ENCODE measurements at places on chromosomes 11 and 22. TPM values are rescaled to one million over a fixed set of nuclear protein-coding genes. Genes with fewer than 3 reads are reported as not detected.

PNPLA5 gene
- total RNA-seq = not detected

GRCh38 chr11:45245218-45246045 lies 40.7 kb downstream of the SYT13 start:
- no peak overlapping the region for H3K27ac ChIP-seq
- H3K27me3 ChIP-seq = no peaks in the 10 kb centered on the region
- DNase-seq = no peak
- H3K4me3 ChIP-seq = no peak overlapping the region
- no peaks in the 10 kb centered on the region for H3K4me1 ChIP-seq

GRCh38 chr22:29040385-29041275 lies 21.0 kb downstream of the C22orf31 start:
- DNase-seq = peak; percentile 77
- no peaks in the 10 kb centered on the region for H3K27me3 ChIP-seq
- no peak overlapping the region for H3K4me3 ChIP-seq
- no peaks in the 10 kb centered on the region for H3K36me3 ChIP-seq

DNA sequence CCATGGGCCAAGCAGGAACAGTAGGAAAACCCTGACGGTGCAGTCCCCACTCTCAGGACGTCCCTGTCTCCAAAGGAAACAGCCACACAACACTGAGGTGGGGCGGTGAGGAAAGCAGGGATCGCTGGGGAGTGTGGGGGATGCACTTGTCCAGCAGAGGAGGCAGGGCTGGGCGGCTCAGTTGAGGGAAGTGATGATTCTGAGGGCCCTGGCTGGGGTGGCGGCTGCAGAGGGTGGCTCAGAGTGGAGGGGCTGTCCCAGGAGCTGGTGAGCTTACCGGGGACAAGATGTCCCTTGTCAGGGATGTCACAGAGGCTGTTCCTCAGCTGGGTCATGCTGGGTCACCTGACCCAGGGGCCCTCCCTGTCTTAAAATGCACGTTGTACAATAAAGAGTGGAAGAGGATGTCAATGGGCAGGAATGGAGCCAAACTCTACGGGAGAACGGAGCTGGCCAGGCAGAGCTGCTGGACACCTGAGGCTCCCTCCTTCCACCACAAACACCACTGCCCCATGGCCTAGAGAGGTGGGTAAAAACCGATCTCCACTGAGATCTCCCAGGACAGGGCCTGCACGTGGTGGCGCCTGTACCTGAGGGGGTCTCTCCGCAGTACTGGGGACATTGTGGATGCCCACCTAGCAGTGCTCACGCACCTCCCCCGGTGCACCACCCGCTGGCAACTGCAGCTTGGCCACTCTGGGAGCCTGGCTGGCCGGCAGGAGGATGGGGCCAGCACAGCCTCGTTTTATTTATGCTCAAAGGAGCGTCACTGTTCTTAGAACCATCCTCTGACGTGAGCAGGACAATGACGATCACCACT lies 9.7 kb upstream of the EFCAB6 start:
- no peak overlapping the region for H3K4me3 ChIP-seq
- no peaks in the 10 kb centered on the region for H3K36me3 ChIP-seq
- DNase-seq = no peak
- no peaks in the 10 kb centered on the region for H3K4me1 ChIP-seq
- no peaks in the 10 kb centered on the region for H3K27me3 ChIP-seq

FGF3 gene
- not detected for total RNA-seq

ANGPTL5 gene
- total RNA-seq = not detected

GRCh38 chr11:67002297-67002913 lies 20.5 kb upstream of the SYT12 start:
- H3K4me1 ChIP-seq = no peaks in the 10 kb centered on the region
- no peaks in the 10 kb centered on the region for H3K27me3 ChIP-seq
- H3K4me3 ChIP-seq = no peak overlapping the region
- DNase-seq = no peak
- H3K36me3 ChIP-seq = no peaks in the 10 kb centered on the region

DNA sequence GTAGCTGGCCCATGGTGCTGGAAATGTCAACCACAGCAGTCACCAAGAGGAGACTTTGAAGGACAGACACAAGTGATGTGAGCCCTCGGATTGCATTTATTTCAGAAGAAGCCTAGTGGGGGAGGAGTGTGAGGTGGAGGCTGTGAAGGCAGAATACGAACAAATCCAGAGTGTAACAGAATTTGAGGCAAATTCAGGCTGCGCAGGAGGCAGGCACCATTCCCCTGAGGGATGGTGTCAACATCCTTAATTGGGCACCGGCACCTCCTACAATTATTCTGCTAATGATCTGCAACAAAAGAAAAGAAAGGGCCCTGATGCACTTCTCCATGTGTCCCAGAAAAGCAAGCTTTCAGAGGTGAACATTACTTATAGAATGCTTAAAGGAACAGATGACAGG lies 32.2 kb downstream of the CWC15 start:
- no peaks in the 10 kb centered on the region for H3K4me1 ChIP-seq
- no peak for DNase-seq
- no peak overlapping the region for H3K27ac ChIP-seq
- H3K4me3 ChIP-seq = no peak overlapping the region

GNG3 gene
- total RNA-seq = 0.95 TPM

DNA sequence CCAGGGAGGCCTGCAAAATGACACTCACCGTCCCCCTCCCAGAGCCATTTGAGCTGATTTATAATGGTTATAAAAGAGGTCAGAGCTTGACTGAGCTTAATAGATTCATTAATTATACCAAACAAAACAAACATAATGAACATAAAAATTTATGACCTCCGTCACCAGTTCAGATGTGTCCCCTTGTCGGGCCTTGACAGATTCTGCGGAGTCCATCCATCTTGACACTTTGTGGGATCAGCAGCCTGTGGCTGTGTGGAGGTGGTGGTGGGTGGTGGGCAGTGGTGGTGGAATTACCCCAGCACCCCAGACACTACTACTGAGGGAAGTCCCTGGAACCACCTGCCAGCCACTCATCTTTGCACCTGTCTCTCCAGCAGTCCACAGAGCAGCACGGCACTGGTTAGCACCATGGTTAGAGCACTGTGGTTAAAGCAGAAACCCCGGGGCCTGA lies 83.5 kb downstream of the DSCAML1 start:
- no peaks in the 10 kb centered on the region for H3K36me3 ChIP-seq
- no peaks in the 10 kb centered on the region for H3K27me3 ChIP-seq
- DNase-seq = no peak

DNA sequence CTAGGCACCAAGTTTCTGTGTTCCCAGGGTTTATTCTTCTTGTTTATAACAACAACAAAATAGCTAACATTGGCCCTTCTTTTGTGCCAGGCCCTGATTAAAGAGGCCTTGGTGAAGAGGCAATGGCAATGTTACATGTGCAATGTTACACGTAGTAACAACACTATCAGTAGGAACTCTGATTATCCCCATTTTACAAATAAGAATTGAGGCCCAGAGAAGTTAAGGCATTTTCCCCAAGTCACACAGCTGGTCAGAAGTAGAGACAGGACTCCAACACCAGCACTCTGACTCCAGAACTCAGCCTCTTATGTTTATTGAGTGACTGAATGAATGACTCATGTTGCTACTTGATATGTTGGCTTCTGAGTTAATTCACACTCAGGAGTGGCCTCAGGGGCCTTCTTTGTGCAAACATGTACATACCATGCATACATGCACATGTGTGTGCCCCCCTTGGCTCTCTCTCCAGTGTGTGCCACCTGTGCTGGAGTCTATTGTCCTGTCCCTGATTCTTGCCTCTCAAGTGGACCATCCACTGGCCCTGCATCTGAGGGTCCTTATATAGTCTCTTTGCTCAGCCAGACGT lies 98.4 kb downstream of the TP53I11 start:
- no peak for DNase-seq
- no peak overlapping the region for H3K27ac ChIP-seq
- H3K4me1 ChIP-seq = no peaks in the 10 kb centered on the region

SEPTIN3 gene
- total RNA-seq = 0.29 TPM

- H3K4me1 ChIP-seq = no peaks in the 10 kb centered on the region
- H3K4me3 ChIP-seq = no peak overlapping the region
- peaks cover 18% of the 10 kb centered on the region for H3K27me3 ChIP-seq
Observed at GRCh38 chr11:45751430-45751829, 53.5 kb upstream of the SLC35C1 start.

DNA sequence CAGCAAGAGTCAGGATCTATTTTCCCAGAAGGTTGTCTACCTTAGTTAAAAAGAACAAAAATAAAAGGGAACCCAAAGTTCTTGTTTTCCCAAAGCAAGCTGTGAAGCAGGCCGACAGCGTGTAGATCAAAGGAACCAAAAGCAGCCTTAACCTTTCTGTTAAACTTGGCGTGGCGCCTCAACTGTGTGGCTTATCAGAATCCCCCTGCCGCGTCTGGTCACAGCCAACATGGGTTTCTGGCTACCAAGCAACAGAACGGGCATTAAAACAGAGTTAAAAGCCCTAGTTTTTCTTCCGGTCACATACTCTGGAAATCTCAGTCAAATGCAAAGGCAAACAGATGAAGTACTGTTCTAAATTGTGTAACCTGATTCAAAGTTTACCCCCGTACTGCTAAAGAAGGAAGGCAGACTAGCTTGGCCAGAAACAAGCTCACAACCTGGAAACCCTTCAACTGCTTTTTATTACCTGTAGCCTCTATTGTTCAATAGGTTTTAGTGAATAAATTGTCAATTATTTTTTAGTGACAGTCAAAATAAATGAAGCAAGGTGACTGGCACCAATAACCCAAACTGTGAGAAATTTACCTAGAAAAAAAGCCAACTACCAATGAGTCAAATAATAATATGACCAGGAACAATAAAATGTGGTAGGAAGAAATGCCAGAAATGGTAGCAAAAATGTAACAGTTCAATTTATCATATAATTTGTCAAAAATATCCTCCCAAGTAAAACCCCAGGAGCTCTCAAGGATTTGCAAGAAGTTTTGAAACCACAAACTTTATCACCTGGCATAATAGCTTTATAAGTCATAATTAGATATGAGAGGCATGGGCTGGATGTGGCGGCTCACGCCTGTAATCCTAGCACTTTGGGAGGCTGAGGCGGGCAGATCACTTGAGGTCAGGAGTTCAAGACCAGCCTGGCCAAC lies 21.4 kb downstream of the CHKA start:
- H3K27ac ChIP-seq = peak overlapping the region; percentile 68
- no peaks in the 10 kb centered on the region for H3K27me3 ChIP-seq
- H3K36me3 ChIP-seq = no peaks in the 10 kb centered on the region

GRCh38 chr22:49295851-49296560 lies 531.7 kb downstream of the BRD1 start:
- no peak overlapping the region for H3K4me3 ChIP-seq
- DNase-seq = no peak
- H3K27me3 ChIP-seq = no peaks in the 10 kb centered on the region
- no peaks in the 10 kb centered on the region for H3K36me3 ChIP-seq
- no peaks in the 10 kb centered on the region for H3K4me1 ChIP-seq
- H3K27ac ChIP-seq = no peak overlapping the region

DNA sequence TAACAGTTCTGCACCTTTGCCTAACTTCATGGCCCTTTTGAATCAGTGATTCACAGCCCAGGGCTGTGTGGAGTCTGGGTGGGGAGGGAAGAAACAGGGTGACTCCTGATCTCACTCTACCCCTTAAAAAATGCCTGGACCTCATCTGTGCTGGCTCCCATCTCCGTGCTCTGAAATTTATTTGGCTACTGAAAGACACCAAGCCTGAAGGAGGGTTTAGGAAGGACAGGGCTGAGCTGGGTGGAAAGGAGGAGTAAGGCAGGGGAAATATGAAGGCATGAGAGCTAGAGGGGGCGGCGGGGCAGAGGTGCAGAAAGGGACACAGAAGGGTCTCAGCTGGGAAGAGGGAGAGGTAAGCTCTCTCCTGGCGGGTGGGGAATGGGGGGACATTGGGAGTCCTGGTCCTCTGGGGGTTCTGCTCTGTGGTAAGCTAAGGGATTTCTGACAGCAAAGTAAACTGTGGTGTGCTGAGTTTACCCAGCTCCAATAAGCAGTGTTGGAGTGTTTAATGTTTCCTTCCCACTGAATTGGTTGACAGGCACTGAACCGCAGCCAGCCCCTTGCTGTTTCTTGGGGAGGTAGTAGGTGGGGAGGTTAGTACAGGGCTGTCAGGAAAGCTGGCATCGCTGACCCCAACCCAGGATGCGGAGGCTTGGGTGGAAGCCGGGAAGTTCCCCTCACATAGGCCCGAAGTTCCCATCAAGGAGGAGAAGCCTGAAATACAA lies 71.1 kb downstream of the RPUSD4 start:
- no peak for DNase-seq
- H3K27me3 ChIP-seq = peaks cover 16% of the 10 kb centered on the region
- no peak overlapping the region for H3K4me3 ChIP-seq
- H3K27ac ChIP-seq = no peak overlapping the region
- H3K4me1 ChIP-seq = no peaks in the 10 kb centered on the region

DNA sequence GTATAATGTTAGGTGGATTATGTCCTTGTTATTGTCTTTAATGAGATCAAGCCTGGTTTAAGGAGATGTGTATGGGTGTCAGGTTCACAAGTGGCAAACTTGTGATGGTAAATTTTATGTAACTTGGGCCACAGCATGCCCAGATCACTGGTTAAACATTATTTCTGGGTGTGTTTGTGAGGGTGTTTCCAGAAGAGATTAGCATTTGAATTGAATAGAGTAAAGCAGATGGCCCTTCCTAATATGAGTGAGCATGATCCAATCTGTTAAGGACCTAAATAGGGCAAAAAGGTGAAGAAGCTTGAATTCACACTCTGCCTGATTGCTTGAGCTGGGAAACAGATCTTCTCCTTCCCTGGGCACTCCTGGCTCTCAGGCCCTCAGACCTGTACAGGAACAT lies 20.7 kb downstream of the OR5B21 start:
- DNase-seq = no peak
- no peak overlapping the region for H3K4me3 ChIP-seq
